ENCODE measurements at places on chromosomes 4 and X.

- H3K27me3 ChIP-seq: no peaks in the 10 kb centered on the region
- no peak for DNase-seq
- no peak overlapping the region for H3K4me3 ChIP-seq
- no peak overlapping the region for H3K27ac ChIP-seq
- no peaks in the 10 kb centered on the region for H3K36me3 ChIP-seq
- H3K4me1 ChIP-seq: no peaks in the 10 kb centered on the region
Measured at GRCh38 chr4:25425361-25425760, 48.3 kb downstream of the ANAPC4 start.

- DNase-seq: no peak
- peak overlapping the region; percentile 74 for H3K4me3 ChIP-seq
- H3K36me3 ChIP-seq: no peaks in the 10 kb centered on the region
- H3K27me3 ChIP-seq: no peaks in the 10 kb centered on the region
- H3K27ac ChIP-seq: no peak overlapping the region
- peaks cover 8% of the 10 kb centered on the region for H3K4me1 ChIP-seq
Measured at GRCh38 chr4:3531318-3531878, 824 bp downstream of the LRPAP1 start.

- DNase-seq: no peak
- no peaks in the 10 kb centered on the region for H3K36me3 ChIP-seq
- H3K4me3 ChIP-seq: no peak overlapping the region
- no peaks in the 10 kb centered on the region for H3K4me1 ChIP-seq
- no peaks in the 10 kb centered on the region for H3K27me3 ChIP-seq
Measured at GRCh38 chr4:151555151-151555945, 146.4 kb downstream of the FHIP1A start.

DNA sequence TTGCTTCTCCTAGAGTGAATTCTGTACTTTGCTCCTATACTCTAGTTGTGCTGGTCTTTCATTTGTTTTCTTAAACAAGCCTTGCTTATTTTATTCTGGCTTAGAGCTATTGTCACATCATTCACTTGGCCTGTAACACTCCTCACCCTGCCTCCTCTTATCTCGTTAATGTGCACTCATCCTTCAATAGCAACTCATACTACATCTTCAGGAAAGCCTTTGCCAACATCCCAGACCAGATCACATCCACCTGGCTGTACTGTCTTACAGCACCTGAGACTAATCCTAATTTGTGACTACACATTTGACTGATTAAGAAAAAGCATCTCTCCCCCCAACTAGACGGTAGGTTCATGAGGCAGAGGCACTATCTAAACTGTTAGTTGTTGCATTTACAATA is 80.8 kb downstream of the SLC7A11 start:
- H3K4me3 ChIP-seq: no peak overlapping the region
- H3K27ac ChIP-seq: no peak overlapping the region
- H3K36me3 ChIP-seq: no peaks in the 10 kb centered on the region
- H3K27me3 ChIP-seq: no peaks in the 10 kb centered on the region
- H3K4me1 ChIP-seq: no peaks in the 10 kb centered on the region

DNA sequence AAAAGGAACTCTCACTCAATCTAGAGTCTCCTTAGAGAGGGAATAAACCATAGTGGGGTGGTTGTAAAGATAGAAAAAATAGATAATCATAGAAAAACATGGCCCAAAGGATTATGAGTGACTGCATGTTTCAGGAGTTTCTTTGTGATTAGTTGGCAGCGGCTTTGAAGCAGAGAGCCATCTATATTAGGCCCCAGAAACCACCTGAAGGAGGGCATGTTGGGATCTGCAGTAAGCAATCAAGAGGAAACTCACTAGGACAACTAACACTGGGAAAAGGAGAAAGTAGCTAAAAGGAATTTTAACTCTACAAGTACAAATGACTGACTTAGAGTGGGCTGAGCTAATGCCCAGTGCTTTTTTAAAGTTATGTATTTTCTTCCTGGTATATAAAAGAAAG is 269.2 kb upstream of the NRK start:
- H3K4me1 ChIP-seq: no peaks in the 10 kb centered on the region
- no peak overlapping the region for H3K27ac ChIP-seq
- no peak for DNase-seq

DNA sequence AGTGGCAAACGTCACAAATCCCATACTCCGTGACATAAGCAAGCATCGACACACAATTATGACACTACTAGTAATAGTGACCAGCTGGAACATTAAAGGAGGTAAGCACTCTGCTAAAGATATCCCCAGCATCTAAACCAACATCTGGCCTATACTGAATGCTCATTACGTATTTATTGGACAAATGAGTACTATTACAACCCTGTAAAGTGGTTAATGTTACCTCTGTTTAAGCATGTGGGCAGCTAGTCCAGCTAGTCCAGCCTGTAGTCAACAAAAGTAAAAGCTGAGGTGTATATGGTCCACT is 419 bp upstream of the RPGR start:
- no peaks in the 10 kb centered on the region for H3K36me3 ChIP-seq
- H3K27ac ChIP-seq: peak overlapping the region; percentile 93
- H3K27me3 ChIP-seq: peaks cover 28% of the 10 kb centered on the region
- DNase-seq: no peak

- no peaks in the 10 kb centered on the region for H3K36me3 ChIP-seq
- no peaks in the 10 kb centered on the region for H3K27me3 ChIP-seq
- no peaks in the 10 kb centered on the region for H3K4me1 ChIP-seq
- H3K27ac ChIP-seq: peak within 1 kb of the TSS; percentile 56
Measured at GRCh38 chrX:134990801-134991481, at the start of gene SMIM10. Gene SMIM10, plus strand, starts transcription at chrX:134990991. Its CDS starts 105 bp downstream, at chrX:134991096.
